ENCODE measurements at places on chromosomes 1 and 21.

DNA sequence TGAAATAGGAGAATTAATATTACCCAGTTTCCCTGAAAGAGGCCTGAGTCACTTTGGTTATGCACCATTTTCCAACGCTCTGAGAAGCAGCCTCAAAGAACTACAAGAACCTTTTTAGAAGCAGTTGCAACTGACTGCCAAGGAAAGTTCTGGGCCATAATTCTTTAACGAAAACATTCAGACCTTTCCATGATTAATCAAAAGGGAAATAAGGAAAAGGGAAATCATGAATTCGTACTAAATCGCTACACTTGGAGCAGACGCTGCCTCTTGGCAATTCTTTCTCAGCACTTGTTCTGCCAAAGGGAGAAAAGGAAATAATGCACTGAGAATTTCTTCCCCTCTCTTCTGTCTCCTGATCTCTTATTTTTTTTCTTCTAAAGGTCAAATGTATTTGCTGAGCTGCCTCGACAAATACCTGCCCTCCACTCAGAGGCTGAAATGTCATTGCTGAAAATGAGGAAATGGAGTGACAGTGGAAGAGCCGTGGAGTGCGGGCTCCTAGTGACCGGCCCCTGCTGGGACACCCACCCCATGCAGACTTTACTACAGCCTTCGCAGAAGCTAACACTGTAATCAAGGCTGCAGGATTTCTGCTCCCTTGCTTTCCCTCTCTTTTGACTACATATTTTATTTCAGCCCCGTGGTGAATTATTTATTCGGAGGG is 67.9 kb upstream of the GALNT2 start:
- no peak for DNase-seq

GRCh38 chr1:78075621-78076020 is 29.9 kb downstream of the GIPC2 start:
- no peak for DNase-seq

- no peak for DNase-seq
These were observed 22.7 kb upstream of the PRKACB start for GRCh38 chr1:84121360-84121759.

DNA sequence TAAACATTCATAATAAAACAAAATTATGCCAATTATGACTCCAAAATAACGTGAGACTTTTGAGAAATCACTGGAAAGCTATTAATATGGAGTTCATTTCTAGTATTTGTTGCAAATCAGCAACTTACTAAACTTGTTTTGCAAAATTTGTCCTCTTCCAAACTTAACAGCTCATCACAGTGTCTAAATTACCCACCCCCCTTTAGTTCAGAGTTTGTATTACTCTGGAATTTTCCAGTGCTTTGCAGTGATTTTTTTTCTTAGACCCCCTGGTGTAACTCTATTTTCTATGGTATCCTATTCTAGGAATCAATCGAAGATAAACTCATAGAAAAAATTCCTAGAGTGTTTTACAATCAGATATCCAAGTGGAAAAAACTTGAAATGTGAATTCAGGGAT is 72.4 kb upstream of the CACHD1 start:
- DNase-seq = no peak

DNA sequence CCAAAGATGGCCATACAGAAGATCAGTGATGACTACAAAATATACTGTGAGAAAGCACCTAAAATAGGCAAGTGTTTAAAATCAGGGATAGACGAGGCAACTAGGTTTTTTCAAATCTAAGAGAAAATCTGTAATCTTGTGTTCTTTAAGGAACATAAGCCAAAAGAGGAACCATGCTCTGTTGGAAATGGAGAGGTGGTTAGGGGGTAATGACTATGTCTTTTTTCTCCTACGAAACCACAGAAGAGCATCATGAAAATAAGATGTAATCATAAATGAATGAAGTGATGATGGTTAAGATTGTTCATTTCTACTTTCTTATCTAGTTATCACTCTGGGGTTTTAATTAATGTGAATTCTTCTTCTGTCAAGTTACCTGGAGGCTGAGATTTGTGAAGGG is 43.1 kb downstream of the RGSL1 start:
- no peak for DNase-seq

DNA sequence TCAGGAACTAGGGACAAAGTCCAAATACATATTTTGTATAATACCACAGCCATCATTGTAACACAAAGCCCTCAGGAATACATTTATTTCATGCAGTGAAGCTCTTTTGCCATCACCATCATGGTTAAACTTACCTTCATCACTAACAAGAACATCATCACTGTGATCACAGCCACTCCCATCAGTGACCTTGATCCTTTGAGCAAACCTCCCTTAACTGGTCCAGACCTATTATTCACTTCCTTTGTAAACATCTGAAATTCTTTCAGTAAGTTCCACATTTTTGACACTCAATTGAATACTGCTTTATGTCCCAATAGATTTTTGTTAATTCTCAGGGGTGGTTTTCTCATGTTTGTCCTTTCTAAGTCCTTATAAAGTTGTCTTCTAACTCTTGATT is 16.2 kb upstream of the KPRP start:
- no peak for DNase-seq

GRCh38 chr1:30840904-30841598 is 67.5 kb downstream of the SDC3 start:
- no peak for DNase-seq

DNA sequence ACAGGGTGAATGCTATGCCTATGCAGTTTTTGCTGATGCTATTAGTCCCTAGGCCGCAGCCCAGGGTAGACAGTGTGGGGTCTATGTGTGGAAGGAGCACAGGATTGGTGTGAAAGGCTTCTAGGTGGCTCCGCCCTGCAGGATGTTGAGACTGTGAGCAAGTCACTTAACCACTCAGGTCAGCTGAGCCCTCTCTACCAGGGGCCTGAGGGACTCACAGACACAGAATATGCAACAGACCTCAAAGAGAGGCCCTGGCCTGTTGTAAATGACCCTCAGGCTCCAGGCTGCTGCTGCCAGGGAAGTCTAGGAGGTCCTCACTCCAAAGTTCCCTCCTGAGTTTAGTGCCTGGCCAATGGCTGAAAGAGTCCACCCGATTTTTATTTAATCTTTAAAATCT is 11.0 kb downstream of the NHLH2 start:
- DNase-seq = no peak

GRCh38 chr1:37294096-37294495 is 180.3 kb upstream of the ZC3H12A start:
- no peak for DNase-seq

DNA sequence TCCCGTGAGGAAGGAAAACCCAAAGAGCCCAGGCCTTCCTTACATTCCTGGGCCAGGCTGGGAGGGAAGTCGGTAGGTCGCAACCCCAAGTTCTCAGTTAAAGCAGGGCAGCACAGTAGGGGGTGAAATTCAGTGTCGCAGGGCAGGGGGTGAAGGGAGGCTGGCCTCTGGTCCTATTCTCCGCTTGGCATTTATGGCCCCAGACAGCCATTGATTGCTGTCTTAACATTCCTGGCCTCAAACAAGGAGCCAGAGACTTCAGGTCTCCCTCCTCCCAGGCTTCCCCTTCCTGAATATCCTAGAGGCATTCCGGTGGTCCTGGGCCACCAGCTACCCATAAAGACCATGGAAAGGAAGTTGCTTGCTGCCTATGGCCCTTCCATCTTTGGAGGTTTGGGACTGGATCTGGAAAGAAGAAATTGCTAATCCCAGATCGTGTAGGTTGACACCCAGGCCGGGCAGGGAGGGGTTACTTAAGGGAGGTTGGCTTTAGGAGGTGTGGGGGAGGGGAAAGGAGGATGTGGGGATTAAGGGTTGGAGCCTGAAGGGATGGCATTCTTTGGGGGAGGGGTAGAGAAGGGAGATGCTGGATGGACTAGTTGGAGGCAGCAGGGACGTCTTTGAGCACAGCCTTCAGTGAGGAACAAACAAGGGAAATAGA is 1.7 kb downstream of the LIN28A start:
- no peak for DNase-seq

DNA sequence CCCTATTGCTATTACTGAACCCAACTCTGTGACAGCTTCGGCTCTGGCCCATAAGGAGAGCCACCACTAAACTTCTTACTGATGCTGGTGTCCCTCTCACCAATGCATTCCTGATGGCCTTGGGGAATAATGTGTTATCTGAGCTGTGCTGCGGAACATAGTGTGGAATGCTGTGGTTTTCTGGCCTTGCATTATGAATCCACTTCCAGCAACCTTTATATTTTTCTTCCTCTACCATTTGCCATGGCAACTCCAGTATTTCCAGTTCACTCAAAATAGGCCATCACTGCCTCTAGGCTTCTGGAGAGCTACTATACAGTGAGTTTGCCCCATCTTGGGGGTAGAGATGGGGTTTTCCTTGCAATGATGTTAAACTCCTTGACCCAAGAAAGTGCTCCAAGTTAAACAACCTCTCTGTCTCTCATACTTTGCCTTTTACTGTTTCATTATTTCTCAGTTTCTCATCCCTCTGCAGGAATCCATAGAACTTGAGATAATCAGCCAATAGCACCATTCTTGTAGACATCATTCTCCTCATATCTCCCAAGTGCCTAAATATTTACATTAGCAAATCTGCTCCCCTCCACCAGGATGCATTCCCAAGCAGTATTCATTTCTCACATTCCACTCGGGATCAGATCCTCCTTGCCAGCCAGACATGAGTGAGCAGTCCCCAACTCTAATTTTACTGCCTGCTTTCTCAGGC is 11.1 kb upstream of the RAVER2 start:
- DNase-seq = no peak

GRCh38 chr1:23352096-23352695 is 8.1 kb upstream of the HNRNPR start:
- DNase-seq = no peak

DNA sequence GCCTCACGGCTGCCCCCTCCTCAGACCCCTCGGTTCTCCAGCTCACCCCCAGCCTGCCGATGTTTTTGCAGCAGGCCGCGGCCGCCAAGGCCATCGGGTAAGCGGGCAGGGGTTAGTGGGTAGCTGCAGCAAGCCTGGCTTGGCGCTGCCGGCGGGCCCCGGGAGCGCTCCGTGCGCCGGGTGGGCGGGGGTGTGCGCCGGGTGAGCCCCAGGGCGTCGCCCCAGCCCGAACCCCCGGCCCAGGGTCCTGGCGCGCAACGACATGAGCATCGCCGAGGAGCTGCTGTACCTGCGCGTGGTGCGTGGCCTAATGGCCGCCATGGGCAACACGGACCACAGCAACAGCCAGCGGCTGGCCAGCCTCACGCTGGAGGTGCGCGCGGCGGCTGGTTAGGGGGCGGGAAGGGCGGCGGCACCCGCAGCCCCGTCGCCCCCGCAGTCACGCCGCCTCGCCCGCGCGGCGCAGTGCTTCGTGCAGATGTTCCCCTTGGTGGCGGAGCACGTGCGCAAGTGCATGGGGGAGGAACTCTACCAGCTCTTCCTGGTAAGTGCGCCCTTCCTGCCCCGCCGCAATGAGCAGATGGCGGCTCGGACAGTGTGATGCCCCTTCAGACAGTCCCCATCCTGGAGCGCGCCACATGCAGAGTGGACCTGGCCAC is 6.5 kb downstream of the RNU5D-1 start:
- no peak for DNase-seq

DNA sequence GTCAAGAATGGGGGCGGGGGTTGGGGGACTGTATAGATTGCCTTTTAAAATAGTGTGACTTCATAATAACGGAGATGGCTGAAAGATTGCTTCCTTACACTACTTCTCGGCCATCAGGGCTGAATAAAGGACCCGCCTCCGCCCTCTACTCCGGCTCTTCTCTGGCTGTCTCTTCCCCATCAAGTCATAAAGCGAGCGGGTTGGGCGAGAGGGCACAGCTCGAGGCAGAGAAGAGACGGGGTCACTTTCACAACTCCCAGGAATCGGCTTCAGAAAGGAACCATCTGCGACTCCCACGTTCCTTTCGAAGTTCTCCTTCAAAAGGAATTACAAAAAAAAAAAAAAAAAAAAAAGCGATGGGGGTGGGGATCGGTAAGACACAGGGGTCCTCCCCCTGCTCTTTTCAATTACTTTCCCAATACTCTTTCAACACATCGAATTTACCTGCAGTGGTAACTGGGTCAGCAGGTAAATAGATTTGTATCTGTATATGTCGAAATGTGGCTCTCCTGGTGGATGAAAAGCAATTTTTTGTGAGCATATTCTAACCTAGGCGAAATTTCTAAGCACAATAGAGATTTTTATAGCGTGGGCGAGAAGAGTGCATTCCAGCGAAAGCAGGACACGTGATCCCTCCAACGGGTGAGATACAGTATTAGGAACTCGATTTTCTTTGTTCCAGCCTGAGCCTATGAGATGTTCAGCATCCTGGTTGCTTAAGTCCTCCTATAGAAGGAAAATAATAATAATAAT is 2.0 kb downstream of the LRRC7 start:
- DNase-seq = no peak

- DNase-seq = no peak
These were observed 111.4 kb downstream of the ST3GAL3 start for GRCh38 chr1:43818691-43819090.

DNA sequence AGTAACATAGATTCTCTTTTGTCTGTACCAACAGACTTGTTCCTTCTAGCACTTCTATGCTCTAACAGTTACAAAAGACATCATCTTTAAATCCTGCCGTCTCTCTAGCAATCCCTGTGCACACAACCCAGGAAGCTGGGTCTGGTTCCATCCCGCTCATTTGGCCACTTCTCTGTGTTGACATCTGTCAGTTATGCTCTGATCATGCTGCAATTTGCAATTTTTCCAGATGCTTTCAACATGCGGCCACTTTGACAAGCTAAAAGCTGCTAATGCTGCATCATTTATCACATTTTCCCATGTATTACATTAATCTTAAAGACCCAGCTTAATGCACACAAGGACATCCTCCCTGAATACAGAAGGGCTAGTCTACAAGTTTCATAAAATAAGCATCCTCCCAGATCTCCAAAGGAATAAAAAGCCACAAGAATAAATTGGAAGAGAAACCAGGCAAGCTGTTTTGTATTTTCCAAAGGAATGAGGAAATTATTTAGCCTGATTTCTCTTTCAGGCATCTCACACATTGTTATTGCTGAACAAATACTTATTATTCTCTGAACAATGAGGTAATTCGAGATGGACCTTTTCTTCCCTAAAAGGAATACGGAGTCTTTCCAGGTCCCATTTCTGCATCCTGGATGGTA is 19.0 kb upstream of the LRRC52 start:
- DNase-seq = no peak

DNA sequence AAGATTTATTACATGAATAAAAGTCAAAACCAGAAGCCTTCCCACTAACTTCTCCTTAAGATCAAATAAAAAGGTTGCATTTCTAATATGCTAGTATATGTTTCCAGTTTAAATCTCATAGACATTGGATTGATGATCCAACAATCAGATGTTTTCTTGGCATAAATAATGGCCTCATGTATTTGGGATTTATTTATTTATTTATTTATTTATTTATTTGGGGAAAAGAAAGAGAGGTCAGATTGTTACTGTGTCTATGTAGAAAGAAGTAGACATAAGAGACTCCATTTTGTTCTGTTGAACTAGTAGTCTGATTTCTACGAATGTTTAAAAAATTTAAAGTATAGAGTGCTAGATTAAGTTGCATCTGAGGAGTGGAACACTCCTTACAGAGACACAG is 422.4 kb downstream of the ADGRL2 start:
- DNase-seq = no peak
